ENCODE measurements at places on chromosomes 12 and 14.

DNA sequence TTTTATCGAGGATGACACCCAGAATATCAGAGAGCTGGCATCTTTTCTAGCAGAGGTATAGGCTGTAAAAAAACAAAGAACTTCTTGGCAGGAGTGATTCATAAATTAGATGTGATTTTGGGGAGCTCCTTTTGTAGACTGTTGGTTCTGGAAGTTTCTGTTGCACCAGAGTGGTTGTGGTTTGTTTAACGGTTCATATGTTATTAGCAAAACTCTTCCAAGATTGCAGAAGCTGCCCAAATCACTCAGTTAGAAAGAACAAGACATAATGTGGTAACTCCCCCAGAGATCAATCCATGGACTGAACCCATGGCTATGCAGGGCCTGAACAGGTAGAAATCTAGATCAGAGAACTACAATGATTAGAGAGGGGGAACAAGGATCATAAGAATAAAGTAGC lies 6.7 kb upstream of the RNASE10 start:
- DNase-seq: no peak

- no peak for DNase-seq
Measured at GRCh38 chr12:22722081-22722480, 97.1 kb downstream of the ETNK1 start.

DNA sequence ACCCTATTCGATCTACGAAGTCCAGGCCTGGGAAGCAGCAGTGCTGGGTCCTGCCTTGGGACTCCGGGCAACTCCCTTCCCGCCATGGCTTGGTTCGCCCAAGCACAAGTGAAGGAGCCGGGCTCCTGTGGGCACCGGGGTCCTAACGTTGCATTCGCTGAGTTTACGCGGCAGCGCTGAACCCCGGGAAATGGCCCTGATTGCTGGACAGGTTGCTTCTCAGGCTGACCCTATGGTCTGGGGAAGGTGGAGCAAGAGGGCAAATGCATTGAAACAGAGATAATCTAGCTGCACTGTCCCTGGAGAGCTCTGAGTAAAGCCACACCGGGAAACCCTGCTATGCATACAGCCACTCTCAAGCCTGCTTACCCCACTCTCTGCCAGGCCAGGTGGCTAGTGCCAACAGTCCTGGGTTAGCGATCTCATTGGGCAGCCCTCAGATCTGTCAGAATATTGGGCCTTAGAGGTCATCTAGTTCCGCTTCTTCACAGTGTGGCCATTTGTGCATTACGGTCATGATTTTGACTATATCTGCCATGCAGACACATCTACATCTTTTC lies 11.3 kb downstream of the SYNE3 start:
- no peak for DNase-seq

DNA sequence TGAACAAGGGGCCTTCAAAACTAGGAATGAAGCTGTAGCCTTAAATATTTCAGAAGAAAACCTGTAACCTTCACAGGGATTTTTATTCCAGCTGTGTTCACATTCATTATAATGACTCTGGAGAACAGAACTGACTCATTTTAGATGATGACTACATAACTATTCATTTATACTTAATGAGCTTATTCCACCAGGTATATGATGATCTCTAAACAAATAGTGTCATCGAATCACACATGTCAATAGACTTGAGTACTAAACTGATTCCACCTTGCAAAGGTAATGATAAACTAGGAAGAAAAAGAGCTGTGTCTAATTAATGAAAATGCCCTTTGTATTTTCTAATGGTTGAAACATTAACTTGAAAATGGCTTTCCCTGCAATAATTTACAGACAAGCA lies 433.2 kb downstream of the PDZRN4 start:
- no peak for DNase-seq

DNA sequence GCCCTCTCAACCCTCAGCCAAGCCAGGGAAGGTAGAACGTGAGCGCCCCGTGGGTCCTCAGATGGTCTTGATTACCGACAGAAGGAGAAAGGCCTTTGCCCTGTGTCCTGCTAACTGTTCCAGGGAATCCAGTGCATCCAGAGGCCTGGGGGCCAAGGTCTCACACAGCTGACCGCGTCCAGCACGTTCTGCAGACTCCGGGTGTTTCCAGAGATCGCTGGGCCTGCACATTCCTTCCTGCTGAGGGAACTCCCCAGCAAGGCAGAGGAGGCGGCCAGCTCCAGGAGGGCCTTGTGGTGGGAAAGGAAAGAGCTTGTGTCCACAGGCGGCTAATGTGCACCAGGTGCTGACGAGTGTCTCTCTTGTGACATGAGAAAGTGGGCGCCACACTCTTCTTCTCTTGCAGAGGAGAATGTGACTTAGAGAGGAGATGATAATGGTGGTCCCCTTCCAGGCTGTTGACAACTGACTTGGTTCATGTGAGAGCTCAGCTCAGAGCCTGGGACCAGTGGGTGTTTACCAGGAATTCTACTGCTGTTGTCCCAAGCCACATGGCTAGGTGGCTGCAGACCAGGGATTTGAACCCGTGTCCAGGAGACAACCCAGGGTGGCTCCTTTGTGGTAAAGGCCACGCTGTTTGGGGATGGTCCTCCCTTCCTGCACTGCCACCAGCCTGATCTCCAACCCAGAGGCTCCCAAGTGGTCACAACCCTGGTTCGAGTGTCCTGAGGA lies 46.8 kb upstream of the DLK1 start:
- no peak for DNase-seq

- no peak for DNase-seq
Measured at GRCh38 chr12:50104417-50105366, 884 bp downstream of the GPD1 start.

GRCh38 chr12:108807996-108808769 lies 49.2 kb downstream of the SSH1 start:
- no peak for DNase-seq

DNA sequence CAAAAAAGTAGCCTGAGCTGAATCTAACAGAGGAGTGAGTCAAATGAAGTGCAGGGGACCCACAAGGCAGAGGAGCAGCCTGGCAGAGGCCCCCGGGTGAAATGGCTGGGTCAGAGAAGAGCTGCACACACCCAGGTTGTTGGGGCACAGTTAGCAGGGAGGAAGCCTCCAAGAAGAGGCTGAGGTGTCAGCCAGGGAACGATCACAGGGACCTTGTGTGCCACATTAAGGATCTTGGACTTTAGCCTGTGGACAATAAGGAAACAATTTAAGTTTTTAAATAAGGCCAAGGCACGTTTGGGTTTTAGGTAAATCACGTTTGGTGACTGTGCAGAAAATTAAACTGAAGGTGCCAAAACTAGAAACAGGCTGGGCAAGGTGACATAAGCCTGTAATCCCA lies 35.1 kb downstream of the OR10P1 start:
- DNase-seq: no peak

DNA sequence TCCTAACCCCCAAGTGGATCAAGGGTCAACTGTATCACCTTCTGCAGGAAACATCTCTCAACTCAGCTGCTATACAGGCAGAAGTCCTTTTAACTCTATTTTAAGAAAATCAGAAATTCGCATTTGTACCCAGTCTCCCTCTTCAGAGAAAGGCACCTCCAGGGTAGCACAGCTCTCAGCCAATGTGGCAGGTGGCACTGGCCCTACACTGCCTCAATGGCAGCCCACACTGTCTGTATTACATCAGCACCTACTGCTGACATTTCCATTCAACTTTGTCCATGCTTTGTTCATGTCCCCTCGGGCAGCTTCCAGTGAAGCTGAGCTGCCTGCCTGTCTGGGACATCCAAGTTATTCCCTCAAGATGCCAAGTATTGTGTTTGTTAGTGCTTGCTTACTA lies 8.8 kb downstream of the SPTSSA start:
- DNase-seq: no peak

- no peak for DNase-seq
Measured at GRCh38 chr12:50123203-50123602, 11.2 kb downstream of the COX14 start.

DNA sequence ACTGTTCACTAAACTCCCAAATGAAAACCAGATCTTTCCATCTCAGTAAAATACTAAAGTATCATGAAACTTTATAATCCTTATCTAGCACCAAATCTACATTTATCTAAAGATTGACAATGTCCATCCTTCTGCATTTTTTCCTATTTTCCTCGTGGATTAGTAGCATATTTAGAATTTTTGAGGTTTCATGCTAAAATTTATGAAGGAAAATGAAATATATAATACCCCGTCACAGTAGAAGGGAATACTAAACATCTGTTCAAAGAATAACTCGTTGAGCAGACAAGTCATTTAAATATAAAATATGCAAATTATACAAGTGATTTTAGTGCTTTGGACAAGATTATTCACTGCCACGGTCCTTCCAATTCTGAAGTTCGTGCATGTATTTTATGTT lies 122.7 kb upstream of the SLCO1C1 start:
- no peak for DNase-seq

DNA sequence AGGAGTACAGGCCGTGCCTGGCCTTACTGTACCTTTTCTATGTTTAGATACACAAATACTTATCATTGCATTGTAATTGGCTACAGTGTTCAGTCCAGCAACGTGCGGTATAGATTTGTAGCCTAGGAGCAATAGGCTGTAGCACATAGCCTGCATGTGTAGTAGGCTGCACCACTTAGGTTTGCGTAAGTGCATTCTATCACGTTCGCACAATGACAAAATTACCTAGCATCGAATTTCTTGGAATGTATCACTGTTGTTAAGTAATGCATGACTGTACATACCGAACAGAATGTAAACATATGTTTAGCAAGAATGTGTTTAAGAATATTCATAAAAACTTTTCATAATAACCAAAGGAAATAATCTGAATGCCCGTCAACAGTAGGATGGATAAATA lies 31.9 kb downstream of the VRTN start:
- DNase-seq: no peak

DNA sequence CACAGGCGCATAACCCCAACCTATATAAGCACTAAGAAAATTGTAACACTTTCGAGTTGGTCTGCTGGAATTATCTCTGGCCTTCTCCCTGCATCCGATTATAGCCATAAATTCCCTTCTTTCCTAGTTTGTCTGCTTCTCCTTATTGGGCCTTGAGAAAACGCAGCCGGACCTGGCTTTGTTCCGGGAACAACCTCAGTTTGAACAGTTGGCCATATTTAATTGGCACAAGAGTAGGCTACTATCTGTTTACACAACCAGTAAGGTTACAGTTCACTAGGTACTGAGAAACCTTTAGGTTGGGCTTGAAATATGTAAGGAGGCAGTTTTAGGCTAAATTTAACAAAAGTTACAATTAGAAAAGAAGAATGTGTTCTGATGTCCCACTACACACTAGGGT lies 176.1 kb downstream of the IPO8 start:
- DNase-seq: no peak

DNA sequence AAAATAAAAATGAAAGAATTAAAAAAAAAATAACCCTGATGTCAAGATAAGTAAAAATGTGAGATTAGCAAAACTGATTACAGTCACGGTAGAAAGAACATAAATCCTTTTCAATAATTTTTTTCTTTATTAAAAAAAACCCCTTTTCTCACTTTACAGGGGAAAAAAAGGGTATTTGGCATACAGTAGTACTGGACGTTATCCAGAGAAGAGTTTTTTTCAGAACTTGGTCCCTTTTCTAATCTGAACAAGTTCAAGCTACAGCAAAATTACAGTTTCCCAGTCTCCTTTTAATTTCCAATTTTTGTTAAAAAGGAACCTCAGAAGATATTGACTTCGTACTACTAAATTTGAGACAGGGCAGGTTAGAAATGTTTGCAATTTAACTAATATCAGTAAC lies 134.7 kb upstream of the DCN start:
- DNase-seq: no peak

Measured in ecto neural progenitor cell (in vitro differentiated cells).